Hepatocyte (in vitro differentiated cells): ENCODE measurements at places on chromosomes 6 and 20.

GRCh38 chr6:16544006-16544405 lies 217.3 kb downstream of the ATXN1 start:
- no peak overlapping the region for H3K4me3 ChIP-seq
- no peak overlapping the region for H3K27ac ChIP-seq
- no peak for DNase-seq
- H3K36me3 ChIP-seq = no peaks in the 10 kb centered on the region

DNA sequence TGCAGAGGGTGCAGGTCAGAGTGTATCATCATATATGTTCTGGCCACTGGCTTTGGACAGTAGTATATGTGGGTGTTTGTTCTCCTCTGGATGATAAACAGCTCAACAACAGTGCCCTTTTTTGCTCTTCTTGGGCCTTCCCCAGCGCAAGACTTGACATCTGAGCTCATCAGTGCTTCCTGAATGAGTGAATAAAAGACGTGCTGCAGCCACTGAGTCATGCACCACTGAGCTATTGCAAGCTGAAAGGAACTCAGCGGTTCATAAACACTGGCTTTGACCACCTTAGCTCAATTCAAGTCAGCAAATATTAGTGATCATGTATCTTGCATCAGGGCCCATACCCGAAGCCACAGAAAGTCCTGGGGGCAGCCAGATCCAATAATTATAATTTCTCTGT lies 105.3 kb upstream of the KCNG1 start:
- H3K27me3 ChIP-seq = no peaks in the 10 kb centered on the region
- no peak overlapping the region for H3K27ac ChIP-seq
- no peak overlapping the region for H3K4me3 ChIP-seq
- H3K36me3 ChIP-seq = no peaks in the 10 kb centered on the region
- DNase-seq = no peak

- H3K27me3 ChIP-seq = no peaks in the 10 kb centered on the region
- H3K4me1 ChIP-seq = peaks cover 6% of the 10 kb centered on the region
- H3K4me3 ChIP-seq = no peak overlapping the region
- DNase-seq = no peak
- H3K27ac ChIP-seq = no peak overlapping the region
- H3K36me3 ChIP-seq = no peaks in the 10 kb centered on the region
Observed at GRCh38 chr20:48054051-48054450, 268.8 kb upstream of the SULF2 start.

DNA sequence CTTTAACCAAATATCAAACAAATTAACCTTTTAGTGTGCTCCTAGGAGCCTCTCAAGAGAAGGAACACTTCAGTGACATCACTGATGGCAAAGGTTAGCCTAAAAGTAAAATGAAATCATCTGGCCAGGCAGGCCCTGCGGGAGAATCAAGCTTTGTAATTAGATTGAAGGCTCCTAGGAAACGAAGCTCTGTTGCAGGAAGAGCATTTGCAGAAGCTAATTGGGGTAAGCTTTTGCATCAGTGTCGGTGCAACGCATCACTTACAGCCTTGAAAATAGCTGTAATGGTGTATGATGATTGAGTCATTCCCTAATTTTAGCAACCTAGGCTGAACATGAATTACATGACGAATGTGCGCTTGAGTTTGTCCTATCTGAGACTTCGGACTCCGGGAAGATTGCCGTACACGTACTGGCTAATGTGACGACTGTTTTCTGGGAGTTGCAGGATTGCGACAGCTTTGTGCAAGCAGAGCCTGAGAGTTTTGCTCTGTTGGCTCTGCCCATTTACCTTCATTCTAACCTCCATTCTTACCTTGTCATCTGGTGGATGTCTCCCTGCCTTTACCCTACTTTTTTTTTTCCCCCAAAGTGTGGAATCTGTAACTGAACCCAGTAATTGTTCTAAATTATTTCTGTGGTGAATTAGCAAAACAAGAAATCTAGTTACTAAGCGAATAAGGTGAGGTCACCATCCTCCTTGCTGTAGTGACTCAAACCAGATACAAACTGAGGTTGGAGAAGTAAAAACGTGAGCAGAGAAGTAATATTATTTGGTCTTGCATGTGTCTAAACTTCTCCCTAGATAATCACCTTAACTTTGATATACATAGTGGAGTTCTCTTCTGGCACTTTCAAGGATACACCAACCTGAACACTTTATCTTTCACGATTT lies 675.9 kb upstream of the CITED2 start:
- no peak overlapping the region for H3K4me3 ChIP-seq
- H3K27ac ChIP-seq = peak overlapping the region; percentile 72
- H3K27me3 ChIP-seq = no peaks in the 10 kb centered on the region
- peak; percentile 40 for DNase-seq
- no peaks in the 10 kb centered on the region for H3K36me3 ChIP-seq

GRCh38 chr6:30325150-30325872 lies 1.4 kb upstream of the TRIM39 start:
- no peaks in the 10 kb centered on the region for H3K27me3 ChIP-seq

DNA sequence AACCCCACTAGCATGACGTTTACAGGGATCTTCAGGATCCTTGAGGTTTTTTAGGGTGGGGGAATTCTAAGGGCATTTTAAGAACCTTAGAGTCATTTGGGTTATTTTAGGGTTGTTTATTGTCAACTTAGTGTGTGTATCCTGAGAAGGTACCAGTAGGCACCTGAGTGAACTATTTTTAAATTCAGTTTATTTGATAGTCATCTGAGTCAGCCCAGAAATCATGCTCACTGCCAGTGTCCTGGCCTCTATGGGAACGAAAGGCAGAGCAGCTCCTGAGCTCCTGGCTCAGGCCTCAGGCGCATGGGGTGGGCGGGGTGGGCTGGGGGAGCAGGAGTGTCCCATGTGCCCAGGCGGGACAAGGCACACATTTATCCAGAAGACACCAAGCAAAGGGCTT lies 52.0 kb downstream of the PRND start:
- no peaks in the 10 kb centered on the region for H3K4me1 ChIP-seq
- no peak overlapping the region for H3K4me3 ChIP-seq
- no peaks in the 10 kb centered on the region for H3K27me3 ChIP-seq

GRCh38 chr6:47200536-47201334 lies 109.0 kb downstream of the TNFRSF21 start:
- no peak overlapping the region for H3K4me3 ChIP-seq
- H3K27ac ChIP-seq = no peak overlapping the region
- H3K36me3 ChIP-seq = no peaks in the 10 kb centered on the region

DNA sequence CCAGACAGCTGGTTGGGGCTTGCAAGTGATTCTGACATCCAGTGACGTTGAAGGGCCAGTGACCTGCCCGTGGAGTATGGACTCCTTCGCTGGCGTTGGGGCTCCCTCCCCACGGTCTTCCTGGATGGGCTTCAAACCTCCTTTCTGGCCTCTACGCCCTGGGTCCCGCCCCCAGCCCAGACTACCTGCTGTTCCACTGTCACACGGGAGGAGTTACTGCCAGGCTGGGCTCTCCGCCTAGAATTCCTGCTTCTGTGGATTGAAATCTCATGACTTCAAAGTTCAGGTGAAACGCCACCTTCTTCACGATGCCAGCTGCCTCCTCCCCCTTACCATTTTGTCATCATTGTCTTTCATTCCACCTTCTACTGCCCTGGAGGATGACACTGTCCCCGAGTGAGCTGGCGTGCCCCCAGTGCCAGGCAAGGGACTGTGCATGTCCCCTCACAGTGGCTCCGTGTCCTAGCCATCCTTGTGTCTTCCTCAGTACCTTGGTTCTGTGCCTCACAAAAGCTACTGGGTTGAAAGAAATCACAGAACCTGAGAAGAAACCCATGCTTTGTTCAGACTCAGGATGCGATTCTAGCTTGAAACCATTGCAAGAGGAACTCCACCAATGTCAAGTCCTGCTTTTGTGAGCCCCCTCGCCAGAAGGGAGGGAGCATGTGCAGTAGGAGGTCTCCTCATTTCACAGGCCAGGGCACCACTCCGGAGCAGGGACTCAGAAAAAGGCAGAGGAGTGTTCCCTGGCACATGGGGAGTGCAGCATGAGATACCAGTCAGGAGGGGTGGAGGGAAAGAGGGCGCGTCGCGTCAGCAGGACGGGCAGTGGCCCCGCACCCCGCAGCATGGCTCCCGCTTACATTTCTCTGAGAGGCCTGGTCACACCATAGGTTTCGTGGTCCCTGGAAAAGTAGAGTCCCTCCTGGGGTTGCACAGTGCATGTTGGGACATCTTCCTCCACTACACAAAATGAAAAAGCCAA lies 11.0 kb upstream of the IRF4 start:
- H3K27ac ChIP-seq = no peak overlapping the region
- no peaks in the 10 kb centered on the region for H3K36me3 ChIP-seq
- no peak overlapping the region for H3K4me3 ChIP-seq
- H3K4me1 ChIP-seq = no peaks in the 10 kb centered on the region

- H3K27me3 ChIP-seq = no peaks in the 10 kb centered on the region
- DNase-seq = no peak
- H3K4me3 ChIP-seq = no peak overlapping the region
- H3K4me1 ChIP-seq = no peaks in the 10 kb centered on the region
Observed at GRCh38 chr6:115729036-115729435, 331.7 kb downstream of the FRK start.

- H3K36me3 ChIP-seq = no peaks in the 10 kb centered on the region
- no peaks in the 10 kb centered on the region for H3K27me3 ChIP-seq
- peaks cover 8% of the 10 kb centered on the region for H3K4me1 ChIP-seq
- H3K4me3 ChIP-seq = no peak overlapping the region
- no peak for DNase-seq
Observed at GRCh38 chr6:145530454-145530853, 204.9 kb downstream of the EPM2A start.

GRCh38 chr6:33801611-33802010 lies 2.2 kb downstream of the MLN start:
- H3K36me3 ChIP-seq = no peaks in the 10 kb centered on the region
- peaks cover 5% of the 10 kb centered on the region for H3K27me3 ChIP-seq
- no peak overlapping the region for H3K4me3 ChIP-seq
- H3K27ac ChIP-seq = no peak overlapping the region
- no peak for DNase-seq

- H3K27ac ChIP-seq = no peak overlapping the region
- no peaks in the 10 kb centered on the region for H3K4me1 ChIP-seq
- DNase-seq = no peak
- no peaks in the 10 kb centered on the region for H3K36me3 ChIP-seq
Observed at GRCh38 chr20:32007787-32008616, 2.2 kb upstream of the CCM2L start.

GRCh38 chr6:3594201-3594600 lies 137.4 kb upstream of the SLC22A23 start:
- no peaks in the 10 kb centered on the region for H3K27me3 ChIP-seq
- no peaks in the 10 kb centered on the region for H3K4me1 ChIP-seq
- H3K27ac ChIP-seq = no peak overlapping the region
- H3K36me3 ChIP-seq = no peaks in the 10 kb centered on the region
- no peak overlapping the region for H3K4me3 ChIP-seq
- no peak for DNase-seq

DNA sequence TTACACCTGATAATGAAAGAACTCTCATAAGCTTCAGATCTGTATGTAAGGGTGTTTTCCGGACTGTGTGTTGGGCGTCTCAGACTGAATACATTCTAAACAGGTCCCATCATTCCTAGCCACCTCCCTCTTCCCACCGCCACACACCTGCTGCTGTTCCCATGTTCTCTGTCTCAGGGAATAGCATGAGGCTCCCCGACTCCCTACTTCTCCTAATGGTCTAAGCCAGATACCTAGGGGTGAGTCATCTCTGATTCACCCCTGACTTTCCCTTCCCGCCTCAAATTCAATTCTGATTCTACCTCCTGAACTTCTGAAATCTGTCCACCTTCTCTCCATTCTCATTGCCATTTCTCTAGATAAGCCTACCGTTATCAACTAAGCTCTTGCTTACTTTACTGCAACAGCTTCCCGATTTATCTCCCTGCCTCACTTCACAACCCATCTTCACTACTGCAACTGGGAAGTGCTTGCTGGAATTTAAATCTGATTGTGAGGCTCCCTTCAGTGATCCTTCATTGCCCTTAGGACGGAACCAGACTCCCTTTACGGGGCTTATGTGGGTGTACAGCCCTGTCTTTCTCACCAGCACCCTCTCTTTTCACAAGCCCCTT lies 1.6 kb downstream of the TMEM14A start:
- H3K4me3 ChIP-seq = no peak overlapping the region
- H3K4me1 ChIP-seq = peaks cover 20% of the 10 kb centered on the region
- no peaks in the 10 kb centered on the region for H3K36me3 ChIP-seq
- H3K27me3 ChIP-seq = no peaks in the 10 kb centered on the region
- H3K27ac ChIP-seq = no peak overlapping the region

DNA sequence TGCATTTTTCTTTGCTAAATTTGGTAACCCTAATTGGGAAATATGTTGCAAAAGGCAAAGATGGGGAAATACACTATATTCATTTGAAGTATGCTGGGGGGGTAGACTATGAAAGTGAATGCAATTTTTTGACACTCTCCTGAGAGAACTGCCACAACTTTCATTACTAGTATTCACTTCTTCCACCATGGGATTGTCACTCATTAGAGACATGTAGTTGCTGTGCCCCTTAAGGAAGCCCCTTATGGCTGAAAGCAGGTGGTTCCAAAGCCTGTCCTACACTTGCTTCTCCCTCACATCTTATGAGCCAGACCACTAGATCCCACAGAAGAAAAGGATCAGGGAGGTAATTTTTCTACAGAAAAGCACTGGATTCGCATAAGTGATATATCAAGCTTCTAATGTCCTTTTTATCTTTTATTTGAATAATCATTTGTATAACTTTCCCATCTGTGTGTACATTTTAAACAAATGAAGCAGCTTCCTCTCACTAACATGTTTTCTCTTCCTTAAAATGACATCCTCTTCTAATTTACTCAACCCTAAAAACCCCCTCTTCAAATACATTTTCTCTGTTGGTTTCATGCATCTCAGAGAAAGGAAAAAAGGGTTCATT lies 83.8 kb downstream of the GCLC start:
- no peaks in the 10 kb centered on the region for H3K4me1 ChIP-seq
- no peaks in the 10 kb centered on the region for H3K27me3 ChIP-seq
- no peak overlapping the region for H3K27ac ChIP-seq
- DNase-seq = no peak
- H3K4me3 ChIP-seq = no peak overlapping the region

DNA sequence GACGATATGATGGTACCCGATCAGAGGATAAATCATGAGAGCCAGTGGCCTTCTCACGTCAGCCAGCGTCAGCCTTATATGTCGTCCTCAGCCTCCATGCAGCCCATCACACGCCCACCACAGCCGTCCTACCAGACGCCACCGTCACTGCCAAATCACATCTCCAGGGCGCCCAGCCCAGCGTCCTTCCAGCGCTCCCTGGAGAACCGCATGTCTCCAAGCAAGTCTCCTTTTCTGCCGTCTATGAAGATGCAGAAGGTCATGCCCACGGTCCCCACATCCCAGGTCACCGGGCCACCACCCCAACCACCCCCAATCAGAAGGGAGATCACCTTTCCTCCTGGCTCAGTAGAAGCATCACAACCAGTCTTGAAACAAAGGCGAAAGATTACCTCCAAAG lies 122.2 kb downstream of the TMEM242 start:
- H3K27ac ChIP-seq = no peak overlapping the region
- no peak for DNase-seq
- H3K4me3 ChIP-seq = no peak overlapping the region
- no peaks in the 10 kb centered on the region for H3K27me3 ChIP-seq
- peaks cover 3% of the 10 kb centered on the region for H3K4me1 ChIP-seq
- no peaks in the 10 kb centered on the region for H3K36me3 ChIP-seq
